Activated T-helper 9 cell treated with anti-CD3 and anti-CD28 coated beads, Interleukin-2, amount 50 U/mL, for 16 hours (primary cell): ENCODE measurements at places on chromosomes 5 and 9.

DNA sequence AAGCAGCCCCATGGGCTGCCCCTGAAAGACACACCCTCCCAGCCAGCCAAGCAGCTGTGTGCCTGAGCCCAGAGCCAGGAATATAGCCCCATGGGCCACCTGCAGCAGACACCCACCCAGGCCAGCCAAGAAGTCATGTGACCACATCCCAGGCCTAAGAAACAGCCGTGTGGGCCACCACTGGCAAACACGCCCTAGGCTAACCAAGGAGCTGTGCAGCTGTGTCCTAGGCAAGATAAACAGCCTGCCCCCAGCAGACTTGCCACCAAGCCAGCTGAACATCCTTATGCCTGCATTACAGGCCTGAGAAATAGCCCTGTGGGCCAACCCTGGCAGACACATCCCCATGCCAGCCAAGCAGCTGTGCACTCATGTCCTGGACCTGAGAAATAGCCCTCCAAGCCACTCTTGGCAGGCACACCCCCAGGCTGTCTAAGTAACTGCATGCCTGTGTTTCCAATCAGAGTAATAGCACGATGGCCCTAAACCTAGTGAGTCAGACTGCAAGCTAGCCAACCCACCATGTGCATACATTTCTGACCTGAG is 143.0 kb downstream of the ADAMTS6 start:
- DNase-seq = no peak

DNA sequence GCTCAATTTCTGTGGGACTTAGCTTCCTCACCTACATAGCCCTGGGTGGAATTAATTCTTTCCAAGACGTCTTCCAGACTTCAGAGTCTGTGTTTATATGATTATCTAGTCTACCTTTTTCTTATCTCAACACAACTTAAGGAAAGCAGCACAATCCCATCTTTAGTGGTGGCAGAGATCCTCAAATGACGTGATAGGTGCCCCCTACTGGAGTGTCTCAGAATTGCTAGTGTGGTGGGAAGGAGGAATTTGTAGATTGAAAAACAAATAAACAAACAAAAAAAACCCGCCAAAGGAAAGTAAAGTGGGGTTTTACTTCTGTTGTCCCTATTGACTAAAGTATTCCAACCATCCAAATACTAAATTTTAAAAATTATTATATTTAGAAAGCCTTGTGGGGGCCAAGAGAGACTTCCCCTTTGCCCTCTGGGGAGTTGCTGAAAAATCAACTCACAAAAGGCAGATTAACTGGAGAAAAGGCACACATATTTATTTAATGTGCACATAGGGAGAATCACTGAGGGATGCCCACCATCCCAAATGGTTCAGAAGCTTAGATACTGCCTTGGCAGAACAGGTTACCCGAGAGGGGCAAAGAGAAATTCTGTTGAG is 283.3 kb downstream of the TMEM167A start:
- peak; percentile 13 for DNase-seq

GRCh38 chr5:67105270-67105669 is 91.3 kb downstream of the CD180 start:
- DNase-seq = no peak

GRCh38 chr9:72360324-72360723 is 4.7 kb downstream of the ZFAND5 start:
- no peak for DNase-seq

- no peak for DNase-seq
These were observed 24.0 kb downstream of the ABL1 start for GRCh38 chr9:130858739-130859705.

GRCh38 chr5:82375488-82376244 is 97.5 kb upstream of the RPS23 start:
- no peak for DNase-seq

DNA sequence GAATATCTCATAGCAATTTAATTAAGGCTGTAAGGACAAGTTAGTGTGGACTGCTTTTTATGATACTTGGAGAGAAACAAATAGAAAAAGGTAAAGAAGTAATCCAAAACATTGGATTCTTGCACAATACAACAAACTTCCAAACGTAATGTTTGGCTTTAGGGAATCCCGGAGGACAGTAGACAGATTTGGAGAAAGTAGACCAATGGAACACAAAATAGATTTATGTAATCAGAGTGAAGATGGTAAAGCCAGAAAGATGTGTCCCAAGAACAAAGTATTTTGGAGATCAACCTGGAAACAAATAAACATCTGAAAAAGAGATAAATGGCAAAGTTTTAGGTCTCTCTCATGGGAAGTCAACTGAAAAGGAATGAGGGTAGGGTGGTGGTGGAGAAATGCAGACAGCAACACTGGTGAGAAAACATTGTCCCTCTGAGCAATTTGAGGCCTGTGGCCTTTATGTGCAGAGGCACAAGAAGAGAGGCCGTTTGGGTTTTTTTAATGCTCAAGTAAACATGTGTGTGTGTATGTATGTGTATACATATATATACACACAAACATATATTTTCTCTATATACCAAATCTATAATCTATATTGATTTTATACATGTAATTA is 620.6 kb downstream of the PDE4D start:
- no peak for DNase-seq
